ENCODE measurements at places on chromosomes 7 and 10. TPM values are rescaled to one million over a fixed set of nuclear protein-coding genes. Genes with fewer than 3 reads are reported as not detected.

GRCh38 chr10:66941491-66941890 lies 15.7 kb downstream of the LRRTM3 start:
- DNase-seq, result no peak

DNA sequence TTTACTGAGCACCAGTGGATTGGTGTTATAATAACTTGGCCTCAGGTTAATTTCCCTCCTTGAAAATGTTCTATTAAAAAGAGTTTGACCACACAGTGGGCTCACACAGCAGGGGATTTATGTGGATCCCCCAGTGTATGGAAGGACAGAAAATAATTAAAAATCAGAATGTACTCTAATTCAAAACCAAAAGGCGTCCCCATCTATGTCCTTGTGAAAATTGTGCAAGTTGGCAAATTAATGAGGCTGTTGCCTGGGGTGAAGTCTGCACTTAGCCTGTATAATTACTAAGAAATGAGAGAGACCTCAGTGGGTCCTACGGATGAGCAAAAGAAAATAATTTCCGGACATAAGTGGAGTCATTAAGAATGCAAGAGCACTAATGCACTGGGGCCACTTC lies 31.1 kb downstream of the PIK3CG start:
- no peak for DNase-seq

DNA sequence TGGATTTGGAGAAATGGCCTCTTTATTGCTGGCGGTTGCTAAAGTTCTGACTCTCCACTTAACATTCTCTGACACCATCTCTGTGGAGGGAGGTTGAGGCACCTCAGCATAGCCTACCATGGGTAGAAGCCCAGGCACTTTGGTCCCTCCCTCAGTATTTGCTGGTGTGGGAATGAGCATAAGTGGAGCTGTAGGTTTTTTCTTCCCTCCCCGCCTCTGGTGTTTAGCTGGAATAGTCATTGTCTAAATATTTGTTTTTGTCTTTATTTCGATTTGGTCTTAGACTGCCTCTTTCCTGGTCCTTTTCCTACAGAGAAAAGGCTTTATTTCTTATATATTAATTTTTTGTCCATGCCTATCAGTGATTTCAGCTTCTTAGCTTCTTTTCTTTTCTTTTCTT lies 203.4 kb upstream of the AGR3 start:
- DNase-seq, result no peak

DNA sequence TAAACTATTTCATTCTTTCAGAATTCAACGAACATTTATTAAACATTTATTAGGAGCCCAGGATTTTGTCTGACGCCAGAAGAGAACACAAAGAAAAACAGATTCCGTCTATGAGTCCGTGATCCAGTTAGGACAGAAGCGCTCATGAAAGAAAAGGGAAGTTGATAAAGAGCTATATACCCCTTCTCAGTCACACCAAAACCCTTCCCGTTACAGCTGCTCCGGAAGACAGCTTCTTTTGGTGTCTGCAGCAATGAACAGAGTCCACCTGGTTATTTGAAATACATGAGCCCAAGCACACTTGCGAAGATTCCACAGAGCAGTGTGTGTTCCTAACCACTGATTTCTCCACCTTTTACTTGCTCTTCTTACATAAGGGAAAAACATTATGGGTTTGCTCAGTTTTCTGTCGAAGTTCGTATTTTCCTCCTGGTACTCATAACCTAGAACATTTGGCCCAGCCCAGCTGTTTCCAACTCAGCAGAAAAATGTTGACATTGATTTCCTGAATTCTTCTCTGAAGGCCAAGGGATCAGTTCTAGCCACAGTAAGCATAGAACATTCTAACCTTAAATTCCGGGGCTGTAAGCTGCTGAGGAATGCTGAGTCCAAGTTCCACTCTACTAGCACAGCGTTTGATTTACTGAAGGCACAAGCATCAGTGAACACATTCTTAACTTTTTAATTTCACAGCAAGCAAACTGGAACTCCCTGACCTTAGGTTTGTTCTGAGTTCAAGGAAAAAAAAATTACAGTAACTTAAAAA lies 206.5 kb downstream of the SORCS1 start:
- DNase-seq, result no peak

DNA sequence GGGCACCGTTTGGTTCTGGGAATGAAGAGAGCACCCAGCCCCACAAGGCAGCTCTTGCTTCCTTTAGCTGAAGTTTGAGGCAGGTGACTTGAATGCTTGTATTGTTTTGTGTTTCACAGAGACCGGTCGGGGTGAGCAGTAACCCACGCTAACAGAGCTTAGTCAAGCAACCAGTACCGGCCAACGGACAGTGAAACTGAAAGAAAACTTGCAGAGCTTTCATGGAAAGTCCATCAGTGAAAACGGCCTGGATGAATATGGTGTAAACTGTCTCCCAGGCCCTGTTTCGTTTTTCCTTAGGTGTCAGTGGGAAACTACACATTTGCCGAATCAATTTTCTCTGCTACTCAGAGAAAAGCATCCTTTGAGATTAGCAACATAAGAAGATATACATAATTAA lies 101.1 kb downstream of the LYZL1 start:
- no peak for DNase-seq

DNA sequence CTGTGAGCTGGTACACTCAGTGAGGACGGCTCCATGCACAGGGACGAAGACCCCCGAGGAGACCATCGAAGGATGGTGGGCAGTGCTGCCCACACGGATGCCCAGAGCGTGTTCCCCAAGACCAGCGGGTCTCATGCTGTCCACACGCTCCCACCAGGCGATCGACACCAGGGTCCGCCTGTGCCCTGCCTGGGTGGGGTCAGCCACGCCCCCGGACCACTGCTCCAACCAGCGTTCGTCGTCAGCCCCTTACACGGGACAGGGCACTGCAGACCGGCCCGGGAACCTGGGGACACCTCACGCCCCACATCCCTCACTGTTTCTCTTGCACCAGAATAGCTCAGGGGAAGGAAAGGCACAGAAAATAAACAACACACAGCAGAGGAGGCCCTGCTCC lies 223.5 kb downstream of the DNAJB6 start:
- DNase-seq, result no peak

DNA sequence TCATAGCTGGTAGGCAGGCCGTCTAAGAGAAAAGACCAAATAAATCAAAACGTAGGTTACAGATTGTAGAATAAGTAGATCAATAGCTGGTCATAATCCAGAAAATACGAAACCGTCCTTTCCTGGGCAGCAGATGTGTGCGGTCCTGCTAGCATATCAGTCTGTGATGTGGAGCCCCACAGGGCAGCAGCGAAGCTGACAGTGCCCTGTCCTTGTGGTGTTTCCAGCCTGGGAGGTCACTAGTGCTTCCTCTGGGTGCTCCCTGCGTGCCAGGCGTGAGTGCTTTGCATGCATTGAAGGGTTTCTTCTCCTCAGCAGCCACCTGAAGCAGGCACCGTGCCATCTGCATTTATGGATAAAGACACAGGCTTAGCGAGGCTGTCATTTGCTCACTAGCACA lies 41.7 kb downstream of the IL15RA start:
- DNase-seq, result no peak

The MBL2 gene
- not detected for total RNA-seq

DNA sequence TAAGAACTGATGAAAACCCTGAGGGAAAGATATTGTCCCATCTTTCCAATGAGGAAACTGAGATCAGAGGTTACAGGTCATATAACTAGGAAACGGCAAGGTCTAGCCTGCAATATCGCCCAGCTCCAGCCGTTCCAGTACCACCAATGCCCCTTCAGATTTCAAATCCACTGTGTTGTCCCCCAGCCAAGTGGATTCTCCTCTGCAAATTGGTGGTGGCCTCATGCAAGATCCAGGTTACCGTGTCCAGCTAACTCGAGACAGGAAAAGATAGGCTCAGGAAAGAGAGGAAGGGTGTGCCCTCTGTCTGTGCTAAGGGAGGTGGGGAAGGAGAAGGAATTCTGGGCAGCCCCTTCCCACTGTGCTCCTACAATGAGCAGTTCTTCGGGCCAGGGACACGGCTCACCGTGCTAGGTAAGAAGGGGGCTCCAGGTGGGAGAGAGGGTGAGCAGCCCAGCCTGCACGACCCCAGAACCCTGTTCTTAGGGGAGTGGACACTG lies 25.3 kb downstream of the PRSS2 start:
- peak; percentile 63 for DNase-seq

GRCh38 chr7:47329320-47329926 lies 252.5 kb downstream of the TNS3 start:
- DNase-seq, result peak; percentile 74

DNA sequence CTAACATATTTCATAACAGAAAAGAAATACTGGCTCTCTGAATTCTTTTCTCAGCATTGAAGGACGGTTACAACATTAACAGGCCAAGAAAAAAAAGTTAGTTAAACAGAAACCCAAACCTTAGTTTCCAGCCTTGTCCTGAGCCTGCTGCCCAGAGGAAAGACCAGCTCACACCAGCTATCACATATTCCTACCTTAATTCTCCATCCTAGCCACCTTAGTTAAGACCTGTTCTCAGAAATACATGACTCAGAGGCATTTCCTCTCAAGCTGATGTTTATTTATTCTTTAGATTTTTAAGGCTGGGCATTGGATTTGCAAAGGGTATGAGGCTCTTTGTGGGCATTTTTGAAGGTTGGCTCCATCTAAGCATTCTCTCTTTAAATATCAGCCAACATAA lies 34.3 kb upstream of the ADAM12 start:
- DNase-seq, result no peak

The CADPS2 gene
- total RNA-seq, result 6.3 TPM

The KCNH2 gene
- total RNA-seq, result 61.9 TPM

The FAM25G gene
- not detected for total RNA-seq

- DNase-seq, result no peak
Observed at GRCh38 chr10:12081879-12082557, 13.3 kb downstream of the DHTKD1 start.

GRCh38 chr7:141630621-141631020 lies 71.3 kb downstream of the DENND11 start:
- no peak for DNase-seq

- DNase-seq, result no peak
Observed at GRCh38 chr7:98178762-98179490, 32.3 kb upstream of the BHLHA15 start.

The GHRHR gene
- total RNA-seq, result not detected

- DNase-seq, result no peak
Observed at GRCh38 chr10:17092216-17092944, 37.2 kb downstream of the CUBN start.

DNA sequence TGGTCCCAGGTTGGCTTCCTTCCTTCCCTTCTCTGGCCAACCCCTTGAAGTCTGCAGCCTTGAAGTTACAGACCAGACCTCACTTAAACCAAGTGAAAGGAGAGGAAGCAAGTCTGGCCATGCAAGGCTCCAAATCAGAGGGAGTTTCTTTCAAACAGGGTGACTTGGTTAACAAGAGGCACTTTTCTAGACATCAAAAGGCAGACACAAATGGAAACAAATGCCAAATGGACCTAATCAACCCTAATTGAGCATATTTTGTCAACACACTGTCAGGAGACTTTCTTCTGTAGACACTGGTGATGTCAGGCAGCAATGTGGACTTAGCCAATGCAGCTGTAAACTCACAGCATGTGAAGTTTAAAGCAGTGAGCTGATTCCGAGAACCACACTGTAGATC lies 282.7 kb upstream of the FZD8 start:
- DNase-seq, result no peak

The ZNF32 gene
- 38.1 TPM for total RNA-seq

The BTAF1 gene
- 15.9 TPM for total RNA-seq

DNA sequence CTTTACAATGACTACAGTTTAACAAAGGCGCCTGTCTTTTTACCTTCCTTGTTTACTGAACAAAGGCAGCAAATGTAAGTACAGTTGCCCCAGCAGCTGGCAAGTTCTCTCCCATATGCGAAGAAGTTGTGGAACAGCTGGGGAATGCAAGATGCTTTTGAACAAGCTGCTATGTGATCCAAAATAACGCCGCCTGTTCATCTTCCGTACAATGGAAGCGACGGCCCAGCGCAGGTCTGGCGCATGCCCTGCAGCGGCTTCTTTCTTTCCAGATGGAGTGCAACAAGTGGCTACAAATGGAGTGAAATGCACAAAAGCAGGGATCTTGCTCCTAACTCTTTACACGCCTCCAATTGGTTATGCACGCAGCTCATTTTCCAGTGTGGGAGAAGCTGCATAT lies 97.0 kb upstream of the SVIL start:
- no peak for DNase-seq

DNA sequence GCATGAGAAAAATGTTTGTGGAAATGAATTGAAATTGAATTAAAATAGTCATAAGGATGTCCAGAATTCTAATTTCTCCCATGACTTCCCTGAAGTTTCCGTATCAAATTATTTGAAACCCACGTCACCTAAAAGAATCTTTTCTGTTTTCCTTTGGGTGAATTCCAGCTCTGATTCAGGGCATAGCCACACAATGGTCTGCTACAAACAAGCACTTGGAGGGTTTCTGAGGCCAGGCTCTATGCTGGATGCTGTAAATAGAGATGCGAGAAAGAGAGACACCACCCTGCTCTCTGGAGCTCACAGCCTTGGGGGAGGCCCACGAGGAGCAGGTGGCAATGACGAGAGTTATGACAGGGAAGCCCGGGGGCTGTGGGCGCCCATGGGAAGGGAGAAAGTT lies 33.6 kb downstream of the GHRHR start:
- DNase-seq, result no peak

DNA sequence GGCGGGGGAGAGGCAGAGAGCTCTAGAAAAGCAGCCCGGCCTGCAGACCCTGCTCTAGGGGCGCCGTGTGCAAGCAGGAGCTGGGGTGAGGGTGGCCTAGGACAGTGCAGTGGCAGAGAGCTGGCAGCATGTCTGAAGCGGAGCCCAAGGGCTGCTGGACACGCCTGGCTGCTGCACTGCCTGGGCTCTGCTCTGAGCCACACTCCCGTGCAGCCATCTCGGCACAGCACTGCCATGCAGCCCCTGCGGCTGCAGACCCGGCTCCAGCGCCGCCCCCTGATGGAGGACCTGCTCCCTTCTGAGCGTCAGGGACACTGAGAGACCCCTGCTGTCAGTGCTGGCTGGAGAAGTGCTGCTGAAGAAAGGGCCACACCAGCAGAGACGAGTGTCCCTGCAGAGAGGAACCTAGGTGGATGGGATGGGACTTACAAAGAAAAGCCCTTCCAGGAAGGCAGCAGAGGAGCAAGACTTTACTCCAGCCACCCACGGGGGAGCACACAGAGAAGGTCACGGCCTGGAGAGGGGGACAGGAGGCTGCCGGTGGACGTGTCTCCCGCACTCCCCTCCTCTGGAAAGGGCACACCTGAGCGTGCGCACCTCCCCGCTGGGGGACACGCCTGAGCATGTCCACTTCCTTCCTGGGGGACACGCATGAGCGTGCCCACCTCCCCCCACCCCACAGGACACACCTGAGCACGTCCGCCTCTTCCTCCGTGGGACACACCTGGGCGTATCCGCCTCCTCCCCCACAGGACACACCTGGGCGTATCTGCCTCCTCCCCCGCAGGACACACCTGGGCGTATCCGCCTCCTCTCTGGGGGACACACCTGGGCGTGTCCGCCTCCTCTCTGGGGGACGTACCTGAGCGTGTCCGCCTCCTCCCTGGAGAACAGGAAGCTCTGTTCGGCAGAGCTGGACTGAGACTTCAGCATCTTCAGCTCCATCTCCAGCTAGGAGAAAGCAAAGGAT lies 252.9 kb downstream of the MAD1L1 start:
- DNase-seq, result no peak

DNA sequence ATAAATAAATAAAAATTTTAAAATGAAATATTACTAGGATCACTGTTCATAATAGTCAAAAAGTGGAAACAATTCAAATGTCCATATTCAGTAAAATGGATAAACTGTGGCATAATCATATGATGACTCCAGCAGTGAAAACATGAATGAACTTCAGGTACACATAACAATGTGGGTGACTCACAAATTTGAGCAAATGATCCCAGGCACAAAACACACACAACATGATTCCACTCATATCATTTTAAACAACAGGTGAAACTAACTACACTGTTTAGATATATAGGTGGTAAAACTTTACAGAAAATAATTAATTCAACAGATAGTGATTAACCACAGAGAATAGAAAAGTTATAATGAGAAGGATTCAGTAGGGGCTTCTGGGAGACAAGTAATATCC lies 14.7 kb upstream of the SAMD8 start:
- no peak for DNase-seq

All from cardiac septum (tissue), 1 donor.